ENCODE measurements at places on chromosomes 7 and 10.

DNA sequence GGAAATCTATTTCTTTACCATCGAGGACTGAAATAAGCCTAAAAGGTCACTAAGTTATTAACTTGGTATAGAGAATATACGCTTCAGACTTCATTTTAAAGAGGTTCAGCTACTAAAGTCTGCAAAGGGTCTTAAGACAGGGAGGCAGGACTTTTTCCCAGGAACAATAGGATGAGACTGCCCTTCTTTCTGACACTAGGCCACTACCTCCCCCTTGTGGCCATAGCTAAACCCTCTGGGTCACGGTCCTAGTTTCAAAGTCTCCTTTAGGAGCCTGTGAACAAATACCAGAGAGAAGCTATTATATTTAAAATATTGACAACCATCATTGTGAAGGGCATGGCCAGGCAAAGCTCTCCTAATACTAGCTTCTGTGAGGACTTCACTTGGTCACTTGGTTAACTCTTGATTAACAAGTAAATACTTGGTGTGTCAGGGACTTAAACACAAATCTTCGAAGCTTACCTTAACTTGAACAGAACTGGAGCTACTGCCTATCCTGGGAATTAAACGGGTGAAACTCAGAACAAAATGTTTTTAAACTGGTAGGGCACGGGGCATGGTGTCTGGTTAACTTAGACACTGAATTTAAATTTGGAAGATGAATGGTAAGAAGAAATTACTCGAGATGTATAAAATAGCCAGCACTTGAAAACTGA, 75.6 kb downstream of the CCDC6 start:
- no peak for DNase-seq

GRCh38 chr7:3957472-3958108, 656.5 kb downstream of the SDK1 start:
- no peak for DNase-seq

DNA sequence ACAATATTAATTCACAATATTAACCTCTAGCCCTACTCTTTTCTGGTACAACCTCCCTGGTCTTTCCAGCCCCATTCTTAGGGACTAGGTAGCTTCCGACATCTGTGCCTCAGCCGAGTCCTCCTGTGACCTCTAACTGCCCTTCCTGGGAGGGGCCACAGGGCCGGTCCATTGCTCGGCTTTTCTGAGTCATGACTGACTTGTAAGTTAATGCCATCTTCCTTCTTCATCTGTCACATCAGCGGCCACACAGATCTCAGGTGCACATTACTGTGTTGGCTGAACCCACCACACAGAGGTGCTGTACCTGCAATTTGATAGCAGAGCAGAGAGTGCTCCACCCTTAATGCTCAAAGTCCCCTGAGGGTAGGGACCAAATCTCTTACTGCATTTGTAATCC, 4.1 kb upstream of the CPA4 start:
- no peak for DNase-seq

DNA sequence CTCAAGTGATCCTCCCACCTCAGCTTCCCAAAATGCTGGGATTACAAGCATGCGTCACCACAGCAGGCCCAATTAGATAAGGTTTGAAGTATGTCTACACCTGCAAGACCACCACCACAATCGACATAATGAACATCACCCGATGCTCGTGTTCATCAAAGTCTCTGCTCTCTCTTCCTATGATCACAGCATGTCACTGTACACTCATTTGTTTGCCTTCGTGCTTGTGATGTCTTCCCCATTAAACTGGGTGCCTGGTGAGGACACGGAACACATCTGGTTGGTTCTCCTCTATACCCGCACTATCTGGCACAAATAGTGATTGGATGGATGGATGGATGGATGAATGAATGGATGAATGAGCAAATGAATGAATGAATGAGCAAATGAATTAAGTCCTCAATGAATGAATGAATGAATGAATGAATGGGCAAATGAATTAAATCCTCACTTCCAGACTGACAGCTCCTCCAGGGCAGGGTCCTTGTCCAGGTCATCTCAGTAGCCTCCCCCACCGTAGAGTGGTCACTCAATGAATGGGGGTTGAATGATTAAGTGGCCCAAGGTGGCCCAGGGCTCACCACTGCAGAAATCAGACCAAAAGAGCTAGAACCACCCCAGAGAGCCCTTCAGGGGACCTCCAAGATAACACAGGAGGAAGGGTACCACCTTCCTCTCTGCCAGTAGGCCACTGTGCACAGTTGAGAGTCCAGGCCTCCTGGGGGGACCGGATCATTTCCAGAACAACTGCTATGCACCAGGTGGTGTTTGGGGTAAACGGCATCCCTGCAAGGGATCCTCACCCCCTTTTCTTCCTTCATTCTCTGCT, 101.9 kb upstream of the TNRC18 start:
- DNase-seq: no peak

- no peak for DNase-seq
Observed at GRCh38 chr10:100888957-100889356, 23.8 kb upstream of the SLF2 start.

DNA sequence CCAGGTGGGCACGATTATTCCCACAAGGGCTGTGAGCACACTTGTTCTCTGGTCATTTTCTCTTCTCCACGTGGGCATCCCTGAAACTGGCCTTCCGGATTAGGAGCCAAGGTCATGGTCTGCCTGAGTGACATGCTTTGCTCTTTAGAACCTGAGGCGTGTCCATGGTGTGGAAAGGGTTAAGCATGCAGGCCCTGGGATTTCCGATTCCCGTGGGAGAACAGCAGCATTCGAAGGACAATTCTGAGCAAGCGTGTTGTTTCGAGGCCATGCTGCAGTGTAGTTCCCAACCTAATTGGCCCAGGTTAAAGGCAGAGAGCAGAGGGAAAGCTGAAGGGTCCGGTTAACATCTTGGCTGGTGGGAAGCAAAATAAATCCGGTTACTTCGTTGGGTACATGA, 245.9 kb downstream of the SKAP2 start:
- no peak for DNase-seq

DNA sequence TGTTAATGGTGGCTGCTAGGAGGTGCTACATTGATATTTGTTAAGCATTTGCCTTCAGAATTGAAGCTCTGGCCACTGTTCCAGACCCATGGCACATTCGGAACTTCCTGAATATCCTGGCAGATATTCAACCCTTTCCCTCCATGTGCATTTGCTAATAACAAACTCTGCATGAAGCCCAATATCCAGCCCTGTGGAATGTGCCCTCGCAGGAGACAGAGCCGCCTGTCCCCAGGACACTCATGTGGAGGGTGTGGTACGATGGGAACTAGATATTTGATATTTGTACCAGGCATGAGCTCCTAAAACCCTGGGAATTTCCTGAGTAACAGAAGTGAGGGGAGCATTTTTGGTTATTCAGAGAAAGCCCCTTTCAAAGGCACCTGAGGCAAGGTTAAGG, 21.6 kb upstream of the ARHGAP22 start:
- no peak for DNase-seq

DNA sequence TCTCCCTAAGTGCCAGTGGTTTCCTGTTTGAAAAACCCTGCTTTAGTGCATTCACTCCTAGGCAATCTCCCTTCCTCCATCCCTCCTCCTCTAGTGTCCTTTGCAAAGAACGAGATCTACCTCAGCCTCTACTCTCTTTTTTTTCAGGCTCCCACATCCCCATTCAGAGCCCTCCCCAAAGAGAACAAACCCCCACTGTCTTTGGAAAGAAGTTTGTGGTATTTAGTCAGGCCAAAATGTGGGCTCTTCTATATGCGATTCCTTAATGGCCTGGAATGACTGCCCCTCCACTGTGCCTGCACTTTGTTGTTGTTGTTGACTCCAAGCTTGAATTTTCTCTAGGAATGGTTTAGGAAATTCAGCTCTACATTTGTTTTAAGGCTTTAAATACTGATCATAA, 36.3 kb downstream of the PALS2 start:
- no peak for DNase-seq

DNA sequence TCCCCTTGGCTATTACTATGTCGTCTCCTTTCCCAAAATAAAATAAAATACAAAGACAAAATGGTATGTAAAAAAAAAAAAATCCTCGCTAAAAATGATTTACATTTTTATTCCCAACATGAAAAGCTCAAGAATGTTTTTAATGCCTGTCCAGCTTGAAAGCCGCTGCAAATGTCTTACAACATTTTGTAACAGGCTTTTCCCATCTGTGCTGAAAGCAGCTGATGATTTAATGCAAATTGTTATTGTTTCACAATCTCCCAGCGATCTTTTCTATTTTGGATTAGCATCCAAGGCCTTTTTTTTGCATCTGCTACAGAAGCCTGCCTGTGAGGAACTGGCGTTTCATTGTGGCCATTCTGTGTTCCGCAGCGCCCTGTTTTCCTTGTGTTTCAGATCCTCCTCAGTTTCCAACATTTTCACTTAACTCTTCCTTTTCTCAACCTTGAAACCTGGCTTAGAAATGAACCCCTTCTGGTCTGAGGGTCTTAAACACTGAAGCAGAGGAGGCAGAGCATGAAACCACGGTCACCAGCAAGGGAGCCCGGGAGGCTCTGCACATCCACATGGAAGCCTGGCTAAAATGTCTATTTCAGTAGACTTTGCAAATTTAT, 712.1 kb downstream of the PARD3 start:
- no peak for DNase-seq

- no peak for DNase-seq
Observed at GRCh38 chr7:12267542-12267941, 56.4 kb downstream of the TMEM106B start.

- no peak for DNase-seq
Observed at GRCh38 chr10:98378722-98379121, 36.3 kb downstream of the PYROXD2 start.

- DNase-seq: no peak
Observed at GRCh38 chr10:24824124-24824523, 100.4 kb upstream of the ARHGAP21 start.

DNA sequence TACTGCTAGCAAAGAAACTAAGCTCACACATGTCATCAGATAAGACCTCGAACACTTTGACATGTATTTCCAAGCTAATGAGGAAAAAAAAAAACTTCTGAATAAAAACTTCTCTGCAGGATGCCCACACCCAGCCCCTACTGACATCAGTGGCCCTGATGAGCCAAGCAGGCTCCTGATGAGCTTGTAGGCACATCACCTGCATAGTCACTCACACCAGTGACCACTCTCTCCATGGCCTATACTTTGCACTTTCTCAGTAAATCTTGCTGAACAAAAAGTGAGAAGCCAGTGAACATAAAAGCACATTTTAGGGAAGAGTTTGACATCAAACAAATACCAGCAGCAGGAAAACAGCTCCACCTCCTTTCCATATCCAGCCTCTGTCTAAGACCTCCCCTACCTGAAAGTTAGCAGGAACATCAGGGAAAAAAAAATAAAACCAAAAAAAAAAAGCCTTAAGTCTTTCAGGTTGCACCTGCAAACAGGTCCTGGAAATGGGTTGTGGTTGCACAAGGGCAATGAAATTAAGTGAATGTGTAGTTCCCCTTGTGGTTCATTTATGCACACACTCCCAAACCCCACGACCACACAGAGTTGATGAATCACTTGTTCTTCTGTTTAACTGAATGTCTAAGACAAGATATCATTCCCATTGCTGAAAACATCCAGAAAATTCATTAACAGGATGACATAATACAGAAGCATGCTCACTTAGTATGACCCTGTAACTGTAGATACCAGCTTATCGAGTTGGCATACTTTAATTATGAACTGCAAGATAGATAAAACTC, 205.2 kb upstream of the PDE1C start:
- DNase-seq: no peak

GRCh38 chr7:1926908-1927306, 256.8 kb downstream of the ELFN1 start:
- DNase-seq: no peak

- DNase-seq: no peak
Observed at GRCh38 chr7:157557263-157557662, 220.5 kb downstream of the DNAJB6 start.

DNA sequence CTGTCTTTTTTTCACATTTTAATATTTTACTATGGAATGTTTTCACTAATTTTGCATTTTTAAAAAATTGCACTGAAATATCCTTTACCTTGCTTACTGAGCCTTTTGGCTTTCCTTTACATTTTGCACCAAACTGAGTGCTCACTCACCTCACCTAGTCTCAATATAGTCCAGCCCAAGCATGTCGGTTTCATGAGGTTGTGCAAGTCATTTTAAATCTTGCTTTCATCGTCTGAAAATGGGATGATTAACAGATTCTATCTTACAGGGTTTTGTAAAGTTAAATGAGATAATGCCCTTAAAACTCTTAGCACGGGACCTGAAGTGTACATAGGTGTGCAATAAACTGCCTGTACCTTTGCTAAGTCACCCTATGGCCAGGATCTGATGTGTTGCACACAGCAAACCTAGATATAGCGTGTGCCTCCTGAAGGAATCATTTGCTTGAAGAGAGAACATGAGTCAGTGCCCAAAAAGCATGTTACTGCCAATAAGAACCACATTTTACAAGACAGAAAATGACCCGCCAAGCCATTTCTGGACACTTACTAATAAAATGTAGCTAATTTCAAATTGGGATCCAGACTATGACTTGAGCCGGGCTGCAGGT, 199.8 kb downstream of the JCAD start:
- no peak for DNase-seq

GRCh38 chr10:129690248-129691070, 223.4 kb downstream of the MGMT start:
- no peak for DNase-seq

DNA sequence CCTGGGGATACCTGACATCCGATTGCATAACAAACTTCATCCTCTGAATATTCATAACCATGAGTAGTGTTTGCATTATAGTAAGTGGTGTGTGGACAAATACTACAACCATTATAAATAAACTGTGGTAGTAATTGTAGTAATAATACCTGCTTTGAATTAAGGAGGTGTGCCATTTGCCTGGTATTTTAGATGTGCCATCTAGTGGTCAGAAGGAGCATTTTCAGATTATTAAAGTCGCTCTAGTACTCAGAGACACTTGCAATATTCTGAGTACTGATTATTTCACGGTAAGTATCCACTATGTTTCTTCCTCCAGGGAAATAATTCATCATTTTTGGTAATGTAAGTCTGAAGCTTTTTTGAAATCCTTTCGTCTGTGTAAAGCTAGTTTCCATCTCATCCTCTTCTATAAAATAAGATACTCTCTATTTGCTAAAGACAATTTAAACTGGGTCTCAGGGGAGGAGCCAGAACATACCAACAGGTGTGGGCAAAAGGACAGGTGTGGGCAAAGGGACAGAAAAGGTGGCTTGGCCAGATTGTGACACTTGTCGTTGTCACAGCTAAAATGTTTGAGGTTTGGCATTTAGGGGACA, 115.3 kb upstream of the WDR11 start:
- DNase-seq: no peak

DNA sequence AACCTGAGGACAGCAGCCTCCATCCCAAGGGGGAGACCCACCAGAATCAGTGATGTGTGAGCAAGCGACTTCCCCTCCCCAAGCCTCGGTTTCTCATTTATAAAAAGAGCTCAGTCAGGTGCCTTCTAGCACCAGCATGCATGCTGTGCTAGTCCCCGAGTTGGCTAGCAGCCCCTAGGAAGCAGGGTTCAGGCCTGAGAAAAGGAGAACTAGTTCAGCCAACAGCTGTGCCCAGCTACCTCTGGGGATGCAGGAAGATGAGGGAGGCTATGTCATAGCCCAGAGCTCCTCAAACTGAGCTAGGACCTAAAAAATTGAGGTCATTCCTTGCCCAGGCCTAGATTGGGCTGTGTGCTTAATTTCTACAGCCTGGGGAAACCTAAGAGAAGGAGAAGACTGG, 13.7 kb downstream of the DRGX start:
- DNase-seq: no peak
